ENCODE measurements at places on chromosomes 16 and 17.

GRCh38 chr16:31105677-31106213 lies 2.4 kb upstream of the BCKDK start:
- peak; percentile 90 for DNase-seq

DNA sequence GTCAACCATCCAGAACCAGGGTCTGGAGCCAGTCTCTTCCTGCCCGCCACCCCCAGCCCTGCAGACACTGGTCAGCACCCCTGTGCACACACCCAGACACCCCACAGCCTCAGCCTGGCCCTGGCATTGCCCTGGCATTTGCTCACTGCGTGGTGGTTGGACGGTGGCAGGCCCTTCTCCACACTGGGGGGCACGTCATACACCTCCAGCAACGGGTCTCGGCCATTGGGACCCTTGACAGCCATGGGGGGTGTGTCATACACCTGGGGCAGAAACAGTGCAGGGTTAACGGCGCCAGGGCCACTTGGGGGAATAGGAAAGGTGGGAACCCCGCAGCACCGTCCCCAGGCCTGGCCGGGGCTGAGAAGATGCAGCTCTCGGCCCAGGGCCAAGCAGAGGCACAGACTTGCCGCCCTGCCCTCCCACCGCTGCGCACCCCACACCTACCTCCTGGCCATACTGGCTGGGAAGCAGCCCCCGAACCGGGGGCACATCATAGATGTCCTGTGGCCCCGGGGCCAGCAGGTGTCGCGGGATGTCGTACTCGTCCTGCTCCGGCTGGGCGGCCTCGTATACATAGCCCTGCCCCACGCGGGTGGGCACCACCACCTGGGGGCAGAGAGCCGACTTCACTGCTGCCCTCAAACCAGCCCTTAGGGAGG lies 14.6 kb downstream of the BCAR1 start:
- no peak for DNase-seq

GRCh38 chr17:42460371-42460770 lies 1.7 kb downstream of the ATP6V0A1 start:
- DNase-seq, result no peak

DNA sequence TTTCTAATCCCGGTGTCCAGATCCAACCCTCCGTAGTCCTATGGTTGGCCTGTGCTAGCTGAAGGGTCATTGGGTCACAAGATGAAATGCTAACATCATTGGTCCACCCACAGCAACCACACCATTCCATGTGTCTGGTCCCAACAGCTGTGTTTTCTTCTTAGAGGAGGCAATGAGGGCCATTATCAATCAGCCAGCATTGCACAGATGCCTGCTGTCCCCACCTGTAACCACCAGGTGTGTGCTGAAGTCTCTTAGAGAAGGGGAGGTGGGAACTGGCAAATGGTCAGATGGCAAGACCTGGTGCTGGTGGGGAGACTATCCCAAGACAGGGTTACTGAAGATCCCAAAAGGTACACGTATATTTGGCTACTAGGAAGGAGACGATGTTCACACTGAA lies 37.4 kb downstream of the HIC1 start:
- no peak for DNase-seq

GRCh38 chr17:62163847-62164246 lies 98.8 kb upstream of the MED13 start:
- no peak for DNase-seq

DNA sequence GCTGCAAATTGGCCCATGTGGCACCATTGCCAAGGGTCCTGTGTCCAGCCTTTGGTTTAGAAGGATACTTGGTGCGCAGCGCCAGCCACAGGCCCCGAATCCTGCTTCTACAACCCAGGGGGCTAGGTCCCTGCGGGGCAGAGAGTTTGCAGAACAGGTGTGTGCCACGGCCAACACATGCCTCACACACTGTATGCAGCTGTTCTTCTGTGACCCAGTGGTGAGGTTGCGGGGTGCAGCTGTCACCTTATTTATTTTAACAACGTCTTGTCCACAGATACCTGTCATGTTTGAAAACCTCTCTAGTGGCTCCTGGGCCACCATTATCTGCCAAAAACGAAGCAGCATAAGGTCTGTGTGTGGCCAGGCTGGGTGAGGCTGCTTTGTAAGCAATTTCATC lies 11.6 kb downstream of the CBFA2T3 start:
- DNase-seq, result no peak

DNA sequence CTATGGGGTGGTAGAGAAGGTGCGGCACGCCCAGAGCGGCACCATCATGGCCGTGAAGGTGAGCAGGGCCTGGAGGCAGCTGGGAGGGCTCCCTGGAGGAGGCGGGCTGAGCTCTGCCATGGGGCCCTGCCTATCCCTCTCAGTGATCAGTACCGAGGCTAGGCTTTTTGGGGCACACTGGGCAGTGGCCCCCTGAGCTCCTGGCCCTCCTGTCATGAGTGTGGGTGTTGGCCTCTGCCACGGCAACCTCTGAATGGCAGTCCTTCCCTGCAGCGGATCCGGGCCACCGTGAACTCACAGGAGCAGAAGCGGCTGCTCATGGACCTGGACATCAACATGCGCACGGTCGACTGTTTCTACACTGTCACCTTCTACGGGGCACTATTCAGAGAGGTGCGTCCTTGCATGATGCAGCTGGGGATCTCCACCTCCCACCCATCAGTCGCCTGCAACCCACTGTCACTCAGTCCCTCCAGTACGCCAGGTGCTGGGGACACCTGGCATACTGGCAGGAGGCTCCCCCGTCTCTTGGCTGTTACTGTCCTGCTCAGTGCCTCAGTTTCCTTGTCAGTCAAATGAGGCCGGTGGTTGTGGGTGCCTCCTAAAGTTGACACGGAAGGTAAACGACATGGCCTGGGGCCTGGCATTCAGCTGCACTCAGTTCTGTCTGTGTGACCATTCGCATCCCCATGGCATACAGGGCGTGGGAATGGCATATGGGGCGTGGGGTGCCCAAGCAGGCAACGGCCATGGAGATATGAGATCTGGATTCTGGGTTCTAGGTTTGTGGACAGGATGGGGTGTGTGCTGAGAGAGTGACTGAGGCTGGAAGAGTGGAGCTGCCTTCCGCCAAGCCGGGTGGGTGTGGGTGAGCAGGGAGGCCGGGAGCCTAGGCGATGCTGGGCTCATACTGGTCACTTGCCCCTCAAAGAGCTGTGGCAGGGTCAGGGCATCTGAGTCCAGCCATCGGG lies 16.4 kb downstream of the MAP2K3 start:
- no peak for DNase-seq

GRCh38 chr16:79602628-79603014 lies 2.1 kb upstream of the MAF start:
- DNase-seq, result no peak

- DNase-seq, result no peak
These were observed 3.6 kb upstream of the HS3ST3B1 start for GRCh38 chr17:14297161-14297851.

DNA sequence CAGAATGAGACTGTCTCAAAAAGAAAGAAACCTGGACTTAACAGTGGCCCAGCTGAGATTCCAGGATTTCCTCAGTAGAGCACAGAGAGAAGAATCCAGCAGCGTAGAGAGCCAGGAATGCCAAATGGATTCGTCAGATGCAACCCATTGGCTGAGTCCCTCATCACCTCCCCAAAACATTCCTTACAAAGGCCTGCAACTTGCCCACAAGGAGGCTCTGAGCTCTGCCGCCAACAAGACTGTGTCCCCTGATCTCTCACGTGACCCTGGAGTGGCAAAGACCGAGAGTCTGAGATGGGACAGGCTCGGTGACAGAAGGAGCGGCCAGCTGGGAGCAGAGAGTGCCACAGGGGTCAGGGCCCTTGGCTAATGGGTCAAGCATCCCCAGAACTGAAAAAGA lies 6.9 kb upstream of the CHMP6 start:
- DNase-seq, result no peak

DNA sequence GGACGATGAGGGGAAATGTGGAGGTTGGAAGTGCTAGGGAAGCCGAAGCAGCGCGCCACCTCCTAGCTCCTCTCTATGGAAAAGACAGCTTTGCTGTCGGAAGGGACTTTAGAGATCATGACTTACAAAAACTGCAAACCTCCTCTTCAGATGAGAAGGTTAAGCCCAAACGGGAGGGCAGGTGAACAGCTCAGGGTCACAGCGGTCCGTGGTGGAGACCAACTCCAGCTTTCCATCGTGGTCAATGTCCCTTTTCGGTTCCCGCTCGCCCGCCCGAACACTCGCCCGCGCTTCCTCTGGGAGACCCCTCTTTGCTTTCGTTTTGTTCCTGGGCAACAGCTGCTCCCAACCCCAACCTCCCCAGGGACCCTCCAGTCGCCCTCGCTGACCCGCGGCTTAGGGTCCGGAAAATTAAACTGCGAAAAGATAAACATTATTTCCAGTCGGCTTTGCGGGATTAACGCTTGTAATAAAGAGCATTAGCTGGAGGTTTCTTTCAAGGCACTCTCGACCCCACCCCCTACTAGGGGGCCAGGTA lies 7.7 kb downstream of the IRX6 start:
- DNase-seq, result no peak

DNA sequence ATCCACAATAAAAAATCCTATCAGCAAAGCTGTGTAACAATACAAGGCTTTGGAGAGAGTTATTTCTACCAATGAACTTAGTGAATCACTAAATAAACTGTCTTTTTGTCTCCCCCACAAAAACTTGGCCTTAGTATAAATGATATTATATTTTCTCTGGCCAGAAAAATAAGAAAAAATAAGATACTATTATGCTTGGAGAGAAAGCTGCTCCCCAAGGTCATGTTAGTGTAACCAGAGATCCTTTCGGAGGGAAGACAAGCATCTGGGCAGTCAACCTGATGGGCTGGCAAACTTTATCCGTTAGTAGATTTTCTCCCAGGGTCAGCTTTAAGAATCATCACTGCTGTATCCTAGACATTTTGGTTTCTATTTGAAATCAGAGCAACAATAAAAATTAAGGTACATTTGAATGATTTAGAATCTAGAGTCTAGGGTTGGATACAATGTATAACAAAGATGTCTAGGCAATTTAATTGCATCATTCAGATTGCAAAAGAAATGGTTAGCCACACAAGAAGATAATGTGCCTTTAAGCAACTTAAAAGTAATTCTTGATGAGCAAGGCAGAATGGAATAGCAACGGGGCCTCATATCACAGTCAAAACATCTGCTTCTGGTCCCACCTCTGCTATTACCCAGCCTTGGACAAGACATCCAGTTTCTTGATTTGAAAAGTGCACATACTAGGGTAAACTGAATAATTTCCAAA lies 280.4 kb downstream of the SLC39A11 start:
- DNase-seq, result no peak

GRCh38 chr16:19595043-19595767 lies 39.7 kb downstream of the VPS35L start:
- no peak for DNase-seq

- DNase-seq, result no peak
These were observed 25.2 kb upstream of the SLC5A11 start for GRCh38 chr16:24820522-24820921.

- DNase-seq, result no peak
These were observed 239.2 kb downstream of the HS3ST3A1 start for GRCh38 chr17:13362341-13363122.

DNA sequence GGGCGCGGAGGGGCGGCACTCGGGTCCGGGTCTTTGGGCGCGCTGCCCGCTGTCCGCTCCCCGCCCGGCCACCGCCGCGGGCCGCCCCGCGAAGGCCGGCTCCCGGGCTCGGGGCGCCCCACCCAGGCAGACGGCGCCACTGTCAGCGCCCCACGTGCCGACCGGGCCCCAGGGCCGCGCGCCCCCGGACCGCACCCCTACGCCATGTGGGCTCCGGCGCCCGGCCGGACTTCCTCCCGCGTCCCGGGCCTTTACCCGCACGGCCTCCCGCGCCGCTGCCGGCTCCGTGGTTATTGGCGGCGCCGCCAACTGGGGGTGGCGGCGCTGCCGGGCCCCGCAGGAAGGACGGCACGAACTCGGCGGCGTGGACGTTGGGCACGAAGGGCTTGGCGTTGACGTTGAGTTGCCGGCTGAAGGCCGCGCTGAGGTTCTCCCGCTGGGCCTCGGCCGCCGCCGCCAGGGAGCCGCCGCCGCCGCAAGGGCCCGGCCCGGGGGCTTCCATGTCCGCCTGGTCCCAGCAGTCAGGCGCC lies 577 bp downstream of the GSPT1 start:
- no peak for DNase-seq

- DNase-seq, result no peak
These were observed 32.6 kb upstream of the ERN1 start for GRCh38 chr17:64162554-64162953.

DNA sequence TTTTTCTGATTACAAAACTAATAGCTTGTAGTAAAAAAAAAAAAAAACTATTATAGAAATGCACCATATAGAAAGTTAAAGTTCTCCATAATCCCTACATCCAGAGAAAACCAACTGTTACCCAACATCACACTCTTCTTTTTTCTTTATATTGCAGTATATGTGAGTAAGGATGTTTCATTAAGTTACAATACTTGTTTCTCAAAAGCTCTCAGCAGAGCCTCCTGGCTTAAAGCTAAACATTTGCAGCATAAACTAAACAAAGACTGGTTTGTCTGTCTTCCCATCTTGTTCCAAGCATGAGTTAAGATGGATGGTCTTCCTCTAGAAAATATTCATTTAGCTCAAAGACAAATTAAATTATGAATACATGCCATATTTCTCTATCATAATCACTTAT lies 25.2 kb downstream of the GRB2 start:
- DNase-seq, result no peak

- no peak for DNase-seq
These were observed 130.6 kb downstream of the MGAT5B start for GRCh38 chr17:76998839-76999238.

GRCh38 chr17:58028578-58028977 lies 21.5 kb upstream of the SRSF1 start:
- no peak for DNase-seq

DNA sequence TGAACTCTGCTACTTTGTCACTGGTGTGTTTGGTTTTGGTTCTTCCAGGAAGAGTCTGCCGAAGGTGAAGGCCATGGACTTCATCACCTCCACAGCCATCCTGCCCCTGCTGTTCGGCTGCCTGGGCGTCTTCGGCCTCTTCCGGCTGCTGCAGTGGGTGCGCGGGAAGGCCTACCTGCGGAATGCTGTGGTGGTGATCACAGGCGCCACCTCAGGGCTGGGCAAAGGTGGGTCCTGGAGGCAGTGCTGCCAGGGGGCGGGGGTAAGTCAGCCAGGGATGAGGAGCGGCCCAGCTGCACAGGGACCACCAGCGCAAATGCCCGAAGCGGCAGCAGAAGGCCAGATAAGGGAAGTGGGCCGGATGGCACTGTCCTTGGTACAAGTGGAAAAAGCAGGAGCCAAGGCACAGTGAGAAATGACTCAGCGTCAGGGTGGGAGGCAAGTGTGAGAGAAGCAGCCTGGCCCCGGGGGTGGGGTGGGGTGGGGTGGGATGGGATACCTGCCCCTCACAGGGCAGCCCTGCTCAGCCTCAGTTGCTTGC lies 41.9 kb downstream of the TMEM11 start:
- no peak for DNase-seq

GRCh38 chr17:7413346-7413985 lies 5.8 kb downstream of the NLGN2 start:
- no peak for DNase-seq

GRCh38 chr17:65027305-65027704 lies 29.2 kb downstream of the GNA13 start:
- peak; percentile 17 for DNase-seq

GRCh38 chr16:2692948-2693651 lies 10.8 kb downstream of the KCTD5 start:
- no peak for DNase-seq

Data from SK-N-DZ (cell line).